ENCODE measurements at places on chromosomes 5 and 9.
A peak's percentile ranks its signal among the peaks of the same experiment; 100 is the strongest.

- no peak for DNase-seq
These were observed 265.5 kb downstream of the NDUFS4 start for GRCh38 chr5:53825926-53826325.

DNA sequence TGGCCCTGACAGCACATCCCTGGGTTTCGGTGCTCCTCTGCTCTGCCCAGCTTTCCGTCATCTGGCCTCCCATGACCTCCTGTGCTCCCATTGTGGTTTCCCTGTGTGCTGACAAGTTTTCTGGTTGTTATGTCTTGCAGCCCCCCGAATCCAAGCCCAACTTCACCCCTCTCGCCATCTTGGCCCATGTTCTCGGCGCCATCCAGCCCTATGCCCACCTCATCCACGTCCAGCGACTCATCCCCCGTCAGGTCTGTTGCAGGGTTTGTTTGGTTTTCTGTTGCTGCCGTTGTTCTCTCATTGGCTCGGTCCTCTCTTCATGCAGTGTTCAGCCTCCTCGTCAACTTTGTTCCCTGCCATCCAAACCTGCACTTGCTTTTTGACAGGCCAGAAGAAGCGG lies 196.4 kb downstream of the NR3C1 start:
- no peak for DNase-seq

DNA sequence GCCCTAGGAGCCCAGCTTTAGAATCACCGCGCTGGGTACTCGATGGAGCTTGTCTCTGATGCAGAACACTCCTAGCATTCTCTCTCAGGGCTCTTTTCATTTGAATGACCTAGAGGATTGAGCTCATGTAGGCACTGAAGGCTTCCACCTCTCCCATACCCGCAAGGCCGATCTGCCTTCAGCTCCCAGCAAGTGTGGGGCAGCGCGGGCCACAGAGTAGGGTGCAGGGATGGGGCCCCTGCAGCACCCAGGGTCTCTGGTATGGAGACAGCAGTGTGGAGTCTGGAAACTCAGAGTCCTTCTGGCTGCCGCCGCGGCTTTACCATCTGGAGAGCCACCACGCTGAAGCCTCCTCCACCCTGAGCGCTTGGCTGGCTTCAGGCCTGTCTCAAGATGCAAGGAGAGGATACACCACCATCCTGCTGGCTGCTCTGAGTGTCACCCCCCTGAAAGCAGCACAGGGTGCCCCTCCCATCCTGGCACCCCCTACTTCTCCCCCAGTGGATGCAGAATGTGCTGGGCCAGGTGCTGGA lies 12.9 kb downstream of the STKLD1 start:
- DNase-seq, result no peak

GRCh38 chr9:135925496-135926133 lies 18.3 kb upstream of the CAMSAP1 start:
- DNase-seq, result no peak

- DNase-seq, result no peak
These were observed 130.0 kb downstream of the ENC1 start for GRCh38 chr5:74510476-74511075.

DNA sequence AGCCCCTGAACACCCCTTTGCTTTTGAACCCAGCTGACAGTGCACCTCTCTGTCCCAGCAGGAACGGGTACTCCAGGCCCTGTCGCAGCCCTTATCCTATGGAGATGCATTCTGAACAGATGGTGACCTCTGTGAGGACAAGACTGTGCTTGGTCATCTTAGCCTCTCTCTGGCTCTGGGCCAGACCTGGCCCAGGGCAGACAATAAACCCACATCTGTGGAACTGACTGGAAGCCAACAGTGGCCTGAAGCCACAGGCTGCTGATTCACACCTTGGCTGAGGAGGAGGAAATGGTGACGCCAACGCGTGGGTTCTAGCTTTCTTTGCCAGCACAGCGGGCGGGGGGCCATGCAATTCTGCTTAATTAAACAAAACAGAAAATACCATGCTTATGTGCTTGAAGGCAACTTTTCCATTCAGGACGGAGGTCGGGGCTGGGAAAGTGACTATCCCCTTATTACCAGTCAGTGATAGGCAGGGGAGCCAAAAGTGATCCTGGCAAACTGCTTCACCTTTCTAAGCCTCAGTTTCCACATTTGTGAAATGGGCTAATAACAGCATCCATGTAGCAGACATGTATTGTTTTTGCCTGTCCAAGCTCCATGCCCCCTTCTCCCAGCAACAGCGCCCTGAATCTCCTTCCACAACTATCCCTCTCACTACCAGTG lies 10.8 kb downstream of the SH3PXD2B start:
- DNase-seq, result no peak

GRCh38 chr9:129434187-129434586 lies 186.7 kb downstream of the C9orf50 start:
- DNase-seq, result no peak

DNA sequence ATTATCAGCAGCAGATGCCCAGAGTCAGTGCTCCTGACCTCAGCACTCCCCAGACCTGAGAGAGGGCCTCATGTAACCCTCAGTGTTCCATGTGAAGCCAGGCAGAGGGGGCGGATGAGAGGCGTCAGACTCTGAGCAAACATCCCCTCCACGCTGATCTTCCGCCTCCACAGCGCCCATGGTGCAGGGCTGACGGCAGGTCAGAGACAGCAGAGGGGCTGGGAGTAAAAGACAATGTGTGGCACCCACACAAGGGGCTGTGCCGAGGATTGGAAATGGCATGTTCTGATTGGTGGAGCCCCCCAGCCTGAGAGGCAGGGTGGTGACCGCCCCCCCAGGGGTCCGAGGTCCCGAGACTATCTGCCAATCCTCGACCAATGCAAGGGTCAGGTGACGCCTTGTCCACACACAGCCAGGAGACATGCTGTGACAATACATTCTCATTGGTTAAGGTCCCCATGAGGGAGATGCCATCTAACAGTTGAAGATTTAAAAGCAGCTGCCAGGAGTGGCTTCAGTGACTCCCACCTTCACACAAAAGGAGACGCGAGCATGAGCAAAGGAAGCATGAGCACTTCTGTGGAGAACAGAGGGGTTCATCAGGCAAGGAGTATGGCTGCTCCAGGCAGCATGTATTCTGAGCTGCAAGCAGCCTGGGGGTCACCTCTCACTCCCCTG lies 19.3 kb upstream of the SLC25A51 start:
- no peak for DNase-seq

DNA sequence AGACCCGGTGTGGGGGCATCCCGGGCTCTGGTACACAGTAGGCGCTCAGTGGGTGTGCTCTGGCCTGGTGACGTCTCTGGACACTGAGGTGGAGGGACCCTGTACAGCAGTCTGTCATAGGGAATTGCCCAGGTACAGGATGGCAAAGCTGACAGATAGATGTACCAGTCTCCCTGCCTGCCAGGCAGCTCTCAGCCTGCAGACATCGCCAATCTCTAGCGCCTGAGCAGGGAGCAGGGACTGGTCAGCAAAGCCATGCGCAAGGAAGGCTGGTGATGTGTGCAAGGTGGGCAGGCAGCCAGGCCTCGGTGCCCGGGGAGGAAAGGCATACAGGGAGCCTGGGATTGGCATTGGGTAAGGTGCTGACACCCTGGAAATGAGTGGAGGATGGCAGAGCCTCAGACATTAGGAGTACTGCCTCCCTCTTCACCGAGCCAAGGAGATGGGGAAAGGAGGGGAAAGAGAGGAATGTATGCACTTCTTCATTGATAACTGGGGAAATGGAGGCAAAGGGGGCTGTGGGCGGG lies 33.9 kb upstream of the BRD3 start:
- DNase-seq, result no peak

- peak; percentile 42 for DNase-seq
These were observed 12.3 kb downstream of the TLE4 start for GRCh38 chr9:79583952-79584654.

GRCh38 chr5:136205941-136206340 lies 13.0 kb upstream of the SMIM32 start:
- DNase-seq, result no peak

- DNase-seq, result no peak
These were observed 40.6 kb upstream of the OLFM1 start for GRCh38 chr9:135046739-135047350.

DNA sequence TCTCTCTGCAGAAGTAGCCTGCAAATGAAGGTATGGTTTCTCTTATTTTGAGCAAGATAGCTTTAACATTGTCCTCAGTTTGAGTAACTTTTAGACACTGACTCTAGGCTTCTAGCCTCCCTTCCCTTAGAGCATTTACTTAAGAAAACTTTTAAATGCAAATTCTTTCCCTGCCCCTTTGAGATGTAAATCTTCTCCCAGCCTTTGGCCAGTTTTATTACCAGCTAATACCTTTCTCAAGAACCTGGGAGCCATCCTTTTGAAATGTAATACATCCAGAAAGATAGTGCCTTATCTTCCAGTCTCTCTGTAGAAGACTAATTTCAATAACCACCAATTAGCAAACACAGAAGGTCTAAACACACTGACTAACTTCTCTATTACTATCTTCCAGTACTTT lies 688.9 kb upstream of the CDH9 start:
- no peak for DNase-seq

DNA sequence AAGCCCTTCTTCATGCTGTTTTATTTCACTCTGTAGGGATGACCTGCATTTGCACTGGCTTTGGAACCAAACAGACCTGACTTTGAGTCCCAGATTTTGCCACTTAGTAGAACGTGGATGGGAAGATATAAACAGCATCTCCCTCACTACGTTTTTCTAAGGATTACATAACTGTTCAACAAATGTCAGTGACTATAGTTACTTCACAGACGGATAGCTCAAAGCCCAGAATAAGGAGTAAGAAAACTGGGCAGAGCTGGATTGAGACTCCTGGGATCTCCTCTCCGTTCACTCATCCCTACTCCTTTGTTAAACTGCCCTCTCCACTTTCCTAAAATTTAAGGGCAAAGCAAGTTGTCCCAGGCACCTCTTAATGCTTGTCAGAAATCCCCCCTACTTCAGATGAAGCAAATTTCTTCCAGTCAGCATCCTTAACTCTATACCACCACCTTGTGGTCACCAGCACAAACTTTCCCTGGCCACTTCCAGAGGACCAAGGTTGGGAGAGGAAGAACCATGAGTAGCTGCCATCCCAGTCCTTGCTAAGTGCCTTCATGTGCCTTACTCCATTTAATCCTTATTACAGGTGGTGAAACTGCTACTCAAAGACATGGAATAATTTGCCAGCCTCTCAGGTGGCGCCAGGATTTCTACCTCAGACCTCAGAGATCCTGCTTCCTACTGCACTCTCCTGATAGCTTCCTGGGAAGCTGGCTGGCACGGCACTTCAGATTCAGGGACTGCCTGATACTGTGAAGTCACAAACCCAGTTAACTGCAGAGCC lies 38.4 kb downstream of the EGR1 start:
- DNase-seq, result peak; percentile 47

GRCh38 chr5:1131191-1131621 lies 19.3 kb upstream of the SLC12A7 start:
- no peak for DNase-seq

- DNase-seq, result no peak
These were observed 61.7 kb downstream of the FBXL17 start for GRCh38 chr5:108320231-108320630.

DNA sequence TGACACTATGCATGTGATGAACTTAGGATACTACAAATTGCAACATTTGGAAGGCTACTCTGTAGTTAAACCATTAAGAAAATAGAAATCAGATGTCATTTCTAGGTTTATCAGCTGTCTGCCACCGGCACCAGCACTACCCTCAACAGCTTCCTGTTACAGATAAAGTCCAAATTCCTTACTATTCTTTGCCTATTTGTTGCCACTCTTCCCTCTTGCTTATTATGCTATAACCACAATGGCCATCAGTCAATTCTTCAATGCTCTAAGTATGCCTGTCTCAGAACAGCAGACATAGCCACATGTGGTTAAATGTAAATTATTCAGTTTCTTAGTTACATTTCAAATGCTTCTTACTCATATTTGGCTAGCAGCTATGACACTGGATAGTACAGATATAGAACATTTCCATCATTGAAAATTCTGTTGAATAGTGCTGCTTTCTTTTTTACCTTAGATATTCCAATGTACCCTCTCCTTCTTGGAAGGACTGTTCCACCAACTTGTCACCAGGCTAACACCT lies 21.0 kb downstream of the DHX29 start:
- no peak for DNase-seq

DNA sequence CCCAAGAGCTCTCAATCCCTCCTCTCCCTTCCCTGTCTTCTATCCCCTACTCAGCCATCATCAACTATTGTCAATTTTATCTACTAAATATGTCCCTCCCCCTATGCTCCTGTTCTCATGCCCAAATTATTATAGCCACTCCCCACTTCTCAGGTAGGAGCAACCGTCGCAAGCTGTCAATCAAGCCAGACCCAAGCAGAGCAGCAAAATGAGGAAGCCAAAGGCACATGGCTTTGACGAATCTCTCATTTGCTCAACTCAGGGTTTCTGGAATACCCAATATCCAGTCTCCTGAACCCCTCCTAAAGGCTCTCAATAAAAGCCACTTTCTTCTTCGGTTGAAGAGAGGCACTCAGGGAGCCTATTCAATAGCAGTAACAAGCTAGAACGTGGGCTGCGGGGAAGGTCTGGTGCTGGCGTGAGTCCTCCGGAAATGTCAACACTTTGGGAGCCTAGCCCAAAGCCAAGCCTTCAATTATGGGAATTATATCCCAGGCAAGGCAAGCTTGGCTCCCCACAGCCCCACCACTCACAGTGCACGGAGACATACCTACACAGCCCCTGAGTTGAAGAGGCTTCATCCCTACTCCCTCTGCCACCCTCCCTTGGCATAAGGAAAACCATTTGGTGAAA lies 47.7 kb downstream of the SIL1 start:
- DNase-seq, result no peak

DNA sequence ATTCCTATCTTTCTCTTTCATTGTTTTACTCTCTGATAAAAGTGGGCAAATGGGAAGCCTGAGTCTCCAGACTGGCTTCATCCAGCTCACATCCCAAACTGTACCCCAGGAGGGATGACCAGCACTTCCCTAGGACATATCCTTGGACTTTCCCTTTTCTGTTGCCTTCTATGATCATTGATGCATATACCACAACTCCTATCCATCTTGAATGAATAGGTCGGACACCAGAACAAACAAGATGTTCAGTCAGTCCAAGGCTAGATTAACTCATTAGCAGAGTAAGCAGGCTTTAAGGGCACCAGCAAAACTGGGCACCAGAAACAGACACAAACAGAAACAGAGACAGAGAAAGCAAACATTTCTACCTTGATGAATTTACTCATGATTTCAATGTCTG lies 159.1 kb upstream of the RGMB start:
- DNase-seq, result no peak

DNA sequence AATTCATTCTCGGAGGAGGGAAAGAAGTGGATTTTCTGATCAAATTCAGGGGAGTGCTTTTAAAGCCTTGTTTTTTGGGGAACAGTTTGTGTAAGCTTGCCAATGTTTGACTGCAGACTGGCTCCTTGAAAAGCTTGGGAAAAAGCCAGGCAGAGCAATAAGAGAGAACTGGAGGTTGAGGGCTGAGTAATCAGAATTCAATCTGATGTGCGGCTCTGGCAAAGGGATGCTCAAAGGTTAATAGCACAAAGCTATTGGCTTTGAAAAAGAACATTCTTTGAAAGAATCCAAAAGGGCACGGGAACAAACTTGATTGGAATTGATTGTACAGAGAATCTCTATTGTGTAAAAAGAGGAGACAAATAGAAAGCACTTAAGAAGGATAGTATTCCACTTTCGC lies 279.3 kb downstream of the YTHDC2 start:
- no peak for DNase-seq
